ENCODE measurements at places on chromosomes 16 and 17.

GRCh38 chr16:56961386-56961785, 364 bp upstream of the CETP start:
- DNase-seq = no peak

- no peak for DNase-seq
These were observed 10.9 kb downstream of the PLK1 start for GRCh38 chr16:23689442-23690187.

DNA sequence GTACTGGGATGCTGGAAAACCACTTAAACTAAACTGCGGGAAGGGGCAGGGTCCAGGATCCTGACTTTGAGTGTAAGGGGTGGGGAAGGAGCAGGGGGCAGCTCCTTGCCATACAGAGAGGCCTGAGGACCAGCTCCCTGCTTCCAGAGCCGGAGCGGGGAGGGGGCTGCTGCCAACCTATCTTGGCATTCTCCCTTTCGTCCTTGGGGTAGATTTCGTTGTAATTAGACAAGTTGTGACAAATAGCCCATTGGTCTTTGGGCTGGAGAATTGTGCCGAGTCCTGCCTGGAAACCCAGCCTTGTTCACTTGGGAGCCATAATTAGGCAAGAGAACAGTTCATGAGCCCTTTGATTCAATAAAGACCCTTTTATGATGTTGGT, 175.5 kb downstream of the RAB11FIP4 start:
- no peak for DNase-seq

DNA sequence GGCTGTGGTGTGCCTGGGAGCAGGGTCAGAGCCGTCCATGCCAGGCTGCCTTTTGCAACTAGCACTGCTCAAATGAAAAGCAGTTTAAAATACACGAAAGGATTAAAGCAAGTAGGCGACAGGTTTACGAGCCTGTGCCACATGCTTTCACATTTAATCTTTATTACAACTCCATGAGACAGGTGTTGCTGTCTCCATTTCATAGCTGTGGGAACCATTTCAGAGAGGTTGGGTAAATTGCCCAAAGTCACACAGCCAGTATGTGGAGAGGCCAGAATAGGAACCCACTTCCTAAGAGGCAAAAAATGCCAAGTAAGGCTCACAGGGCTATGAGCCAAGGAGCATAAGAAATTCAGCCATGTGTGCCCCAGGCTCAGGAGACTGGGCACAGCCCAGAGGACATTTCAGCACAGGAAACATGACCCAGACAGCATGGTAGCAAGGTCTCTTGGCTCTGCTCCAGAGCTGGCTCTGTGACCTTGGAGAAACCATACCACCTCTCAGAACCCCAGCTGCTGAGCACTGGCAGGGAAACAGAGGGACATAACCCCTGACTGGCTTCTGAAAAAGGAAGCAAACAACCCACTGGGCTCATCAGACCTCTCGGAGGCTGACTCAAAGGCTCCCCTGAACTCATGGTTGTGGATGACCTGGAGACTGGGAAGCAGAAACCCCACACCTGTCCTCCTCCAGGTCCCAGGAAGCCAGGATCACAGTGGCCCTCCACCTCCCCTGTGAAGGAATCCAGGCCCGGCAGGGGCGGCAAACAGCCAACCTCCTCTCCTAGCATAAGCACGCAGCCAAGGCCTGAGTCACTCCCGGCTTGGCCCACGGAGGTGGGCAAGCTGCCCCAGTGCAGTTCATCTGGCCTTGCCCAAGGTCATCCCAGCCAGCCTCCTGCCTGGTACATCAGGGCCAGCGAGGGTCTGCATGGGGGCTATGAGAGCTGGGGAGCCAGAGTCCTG, 40.3 kb upstream of the MRPS23 start:
- DNase-seq = no peak

- DNase-seq = no peak
These were observed 42.4 kb upstream of the ZFP90 start for GRCh38 chr16:68496689-68497088.

GRCh38 chr17:76147211-76148014, 6.4 kb upstream of the FOXJ1 start:
- no peak for DNase-seq

DNA sequence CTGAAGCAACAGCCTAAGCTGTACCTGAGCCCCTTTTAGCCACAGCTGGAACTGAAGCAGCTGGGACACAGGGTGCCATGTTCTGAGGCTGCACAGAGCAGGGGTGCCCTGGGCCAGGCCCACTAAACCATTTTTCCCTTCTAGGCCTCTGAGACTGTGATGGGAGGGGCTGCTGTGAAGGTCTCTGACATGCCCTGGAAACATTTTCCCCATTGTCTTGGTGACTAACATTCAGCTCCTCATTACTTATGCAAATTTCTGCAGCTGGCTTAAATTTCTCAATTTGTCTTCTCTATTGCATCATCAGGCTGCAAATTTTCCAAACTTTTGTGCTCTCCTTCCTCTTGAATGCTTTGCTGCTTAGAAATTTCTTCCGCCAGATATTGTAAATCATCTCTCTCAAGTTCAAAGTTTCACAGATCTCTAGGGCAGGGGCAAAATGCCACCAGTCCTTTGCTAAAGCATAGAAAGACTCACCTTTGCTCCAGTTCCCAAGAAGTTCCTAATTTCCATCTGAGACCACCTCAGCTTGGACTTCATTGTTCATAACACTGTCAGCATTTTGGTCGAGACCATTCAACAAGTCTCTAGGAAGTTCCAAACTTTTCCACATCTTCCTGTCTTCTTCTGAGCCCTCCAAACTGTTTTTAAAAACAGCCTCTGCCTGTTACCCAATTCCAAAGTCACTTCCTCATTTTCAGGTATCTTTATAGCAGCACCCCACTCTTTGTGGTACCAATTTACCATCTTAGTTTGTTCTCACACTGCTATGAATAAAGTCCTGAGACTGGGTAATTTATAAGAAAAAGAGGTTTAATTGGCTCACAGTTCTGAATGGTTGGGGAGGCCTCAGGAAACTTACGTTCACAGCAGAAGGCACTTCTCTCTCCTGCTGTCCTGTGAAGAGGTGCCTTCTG, 49.8 kb downstream of the TMEM100 start:
- no peak for DNase-seq

DNA sequence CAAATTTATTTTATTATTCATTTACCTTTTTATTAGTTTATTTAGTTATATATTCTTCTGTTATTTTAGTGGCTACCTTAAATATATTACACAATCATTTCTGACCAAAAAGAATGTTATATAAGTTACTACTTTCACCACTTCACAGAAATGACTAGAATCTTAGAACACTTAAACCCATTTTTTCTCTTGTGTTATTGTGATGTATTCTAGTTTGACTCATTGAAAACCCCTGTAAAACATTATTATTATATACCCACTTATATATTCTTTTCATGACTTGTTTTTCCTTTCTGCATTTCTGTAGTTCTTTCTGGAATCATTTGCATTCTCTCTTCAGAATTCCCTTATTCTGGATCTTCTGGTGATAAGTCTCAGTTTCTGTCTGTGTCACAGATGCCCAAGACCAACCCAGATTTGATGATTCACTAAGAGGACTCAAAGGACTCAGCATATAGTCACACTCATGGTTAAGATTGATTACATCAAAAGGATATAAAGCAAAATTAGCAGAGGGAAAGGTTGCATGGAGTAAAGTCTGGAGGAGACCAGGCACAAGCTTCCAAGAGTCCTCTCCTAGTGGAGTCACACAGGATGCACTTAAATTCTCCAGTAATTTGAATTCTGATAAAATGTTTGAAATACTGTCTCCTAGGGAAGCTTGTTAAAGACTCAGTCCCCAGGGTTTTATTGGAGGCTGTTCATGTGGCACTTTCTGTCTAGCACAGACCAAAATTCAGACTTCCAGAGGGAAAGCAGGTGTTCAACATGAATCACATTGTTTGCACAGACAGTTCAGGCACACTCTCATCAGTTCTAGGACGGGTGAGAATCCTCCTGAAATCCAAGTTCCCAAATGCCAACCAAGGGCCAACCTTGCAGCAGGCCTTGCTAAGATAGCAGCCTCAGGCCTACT, 7.7 kb downstream of the GINS3 start:
- DNase-seq = no peak

GRCh38 chr16:67294938-67295361, 15.6 kb downstream of the PLEKHG4 start:
- DNase-seq = no peak

- no peak for DNase-seq
These were observed 3.3 kb downstream of the MEAK7 start for GRCh38 chr16:84501077-84501735.
